ENCODE measurements at places on chromosomes 2 and 18. TPM values are rescaled to one million over a fixed set of nuclear protein-coding genes. Genes with fewer than 3 reads are reported as not detected.

REG3G gene
- not detected for total RNA-seq

DSG4 gene
- not detected for total RNA-seq

DNA sequence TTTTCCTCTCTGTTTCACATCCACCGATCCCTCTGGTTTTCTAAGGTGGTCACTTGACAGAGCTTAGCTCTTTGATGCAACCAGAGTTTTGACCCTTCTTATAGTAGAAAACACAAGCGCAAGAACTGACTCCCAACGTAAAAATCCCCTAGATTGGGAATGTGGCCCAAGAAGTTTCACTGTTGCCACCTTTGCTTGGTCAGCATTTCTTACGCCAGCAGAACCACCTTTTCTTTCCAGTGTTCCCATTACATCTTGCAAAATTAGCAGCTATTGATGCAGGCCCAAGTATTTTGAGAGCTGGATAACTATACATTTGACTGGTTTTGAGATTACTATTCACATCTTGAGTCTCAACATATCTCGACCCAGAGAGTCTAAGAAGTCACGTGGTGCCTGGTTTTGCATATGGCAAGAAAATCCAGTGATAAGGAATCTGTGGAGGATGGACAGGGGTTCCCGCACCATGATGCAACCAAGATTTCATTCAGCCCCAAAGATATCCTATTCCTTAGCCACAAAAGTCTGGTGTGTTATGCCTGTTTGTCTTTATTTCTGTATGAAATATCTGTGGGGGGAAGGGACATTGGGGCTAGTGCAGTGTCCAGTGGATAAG, 37.9 kb downstream of the FBLN7 start:
- no peak for DNase-seq

DNA sequence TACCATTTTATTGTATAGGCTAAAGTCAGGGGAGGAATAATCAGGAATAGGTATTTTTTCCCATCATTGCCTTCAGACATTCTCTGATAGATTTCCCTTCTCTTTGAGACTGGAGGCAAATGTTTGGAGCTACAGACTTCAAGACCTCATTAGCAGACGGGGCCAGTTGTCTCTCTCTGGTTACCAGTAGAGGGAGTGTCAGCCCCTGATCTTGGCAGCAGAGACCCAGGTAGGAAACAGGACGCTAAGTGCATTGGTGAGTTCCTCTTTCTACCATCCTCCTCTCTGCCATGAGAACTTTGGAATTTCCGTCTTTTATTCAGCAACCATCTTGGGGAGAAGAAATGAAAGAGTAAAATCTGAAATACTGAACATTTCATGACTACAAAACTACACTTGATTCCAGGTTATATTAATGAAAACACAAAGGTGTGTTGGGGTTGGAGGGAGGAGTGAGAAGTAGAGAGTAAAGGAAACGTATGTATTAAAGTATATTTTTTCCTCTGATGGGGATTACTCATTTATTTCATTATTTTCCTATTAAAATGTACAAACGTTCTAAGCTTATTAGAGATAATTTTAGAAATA, 186.2 kb upstream of the GCFC2 start:
- DNase-seq = peak; percentile 16

DNA sequence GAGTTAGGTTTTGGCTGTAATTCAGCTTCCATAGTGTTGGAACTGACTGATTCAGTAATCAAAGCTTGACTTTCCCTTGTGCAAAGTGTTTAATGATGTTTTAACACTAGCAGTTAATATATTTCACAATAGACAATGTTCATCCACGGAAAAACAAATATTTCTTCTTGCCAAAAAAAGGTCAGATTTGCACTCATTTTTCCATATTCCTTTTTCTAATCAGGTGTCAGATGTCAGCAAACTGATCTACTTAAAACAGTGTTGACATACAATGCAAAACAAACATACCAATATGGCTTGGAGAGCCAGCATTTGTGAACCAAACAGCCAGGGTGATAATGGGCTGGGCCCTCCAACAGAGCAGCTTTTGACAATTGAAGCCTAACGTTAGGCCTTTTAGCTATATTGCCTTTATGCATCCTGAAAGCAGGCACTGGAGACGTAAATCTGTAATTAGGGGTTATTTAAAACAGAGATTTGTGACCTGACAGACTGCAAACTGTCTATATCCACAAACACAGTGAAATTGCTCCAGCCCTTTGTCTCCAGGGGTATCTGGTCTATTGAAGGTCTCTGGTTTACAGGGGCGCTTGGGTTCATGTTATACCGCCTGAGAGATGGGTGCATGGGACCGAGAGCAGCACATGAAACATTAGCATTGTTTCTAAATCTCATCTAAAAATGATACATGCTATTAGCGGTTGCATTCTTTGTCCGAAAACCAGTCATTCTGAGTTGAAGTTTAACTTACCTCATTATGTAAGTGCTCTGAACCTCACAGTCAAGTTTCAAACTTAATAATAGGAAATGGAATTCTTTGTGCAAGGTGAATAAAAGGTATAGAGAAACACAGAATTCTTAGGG, 7.1 kb upstream of the CDCA7 start:
- no peak for DNase-seq
